ENCODE measurements at places on chromosomes 6 and 20.

- no peak for DNase-seq
Observed at GRCh38 chr20:63532449-63532971, 4.7 kb downstream of the PTK6 start.

GRCh38 chr6:116564921-116565872, 6.1 kb upstream of the RWDD1 start:
- no peak for DNase-seq

GRCh38 chr6:167866642-167867041, 39.9 kb downstream of the AFDN start:
- no peak for DNase-seq

- DNase-seq = no peak
Observed at GRCh38 chr6:158058171-158058651, 76.5 kb downstream of the SYNJ2 start.

GRCh38 chr6:111239461-111239860, 152.2 kb downstream of the SLC16A10 start:
- no peak for DNase-seq

DNA sequence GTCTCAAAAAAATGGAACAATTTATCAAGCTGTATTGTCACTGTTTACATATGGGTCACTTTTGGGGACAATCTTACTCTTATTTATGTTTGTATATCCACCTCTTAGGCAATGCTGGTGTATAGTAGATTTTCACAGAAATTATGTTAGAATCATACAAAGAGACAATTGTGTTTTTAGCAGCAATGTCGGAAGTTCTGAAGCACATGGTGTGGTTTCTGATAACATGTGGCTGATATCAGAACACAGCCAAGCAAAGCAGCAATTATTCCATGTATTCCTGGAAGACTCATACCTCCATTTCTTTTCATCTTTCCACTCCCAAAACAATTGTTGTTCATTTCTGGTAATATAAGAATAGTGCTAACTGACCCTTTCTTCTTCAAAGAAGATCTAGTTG, 17.5 kb upstream of the LOC128125822 start:
- no peak for DNase-seq

GRCh38 chr6:12363651-12364381, 73.7 kb downstream of the EDN1 start:
- no peak for DNase-seq
